ENCODE measurements at places on chromosomes 6 and 20. TPM values are rescaled to one million over a fixed set of nuclear protein-coding genes. Genes with fewer than 3 reads are reported as not detected.

DNA sequence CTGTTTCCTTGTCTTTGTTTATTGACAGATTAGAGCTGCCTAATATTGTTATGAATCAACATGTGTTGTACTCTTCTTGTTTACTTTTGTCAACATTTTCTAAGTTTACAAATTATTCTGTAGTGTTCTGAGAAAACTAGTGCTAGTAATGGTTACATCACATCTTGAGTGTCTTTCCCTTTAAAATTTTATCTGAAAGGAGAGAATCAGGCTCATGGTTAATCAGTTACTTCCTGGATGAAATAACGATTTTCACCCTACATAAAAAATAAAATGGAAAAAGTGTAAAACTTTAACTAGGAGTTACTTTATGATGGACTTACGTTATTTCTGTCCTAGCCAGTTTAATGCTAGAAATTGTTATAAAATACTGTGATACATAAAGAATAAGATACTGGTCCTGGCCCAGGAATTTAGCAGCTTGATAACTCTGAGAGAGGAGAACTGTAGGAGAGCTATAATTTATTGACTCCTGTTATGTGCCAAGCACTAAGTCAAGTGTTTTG, 26.4 kb upstream of the BMP5 start:
- no peaks in the 10 kb centered on the region for H3K27me3 ChIP-seq
- no peak overlapping the region for H3K27ac ChIP-seq
- no peaks in the 10 kb centered on the region for H3K4me1 ChIP-seq
- no peaks in the 10 kb centered on the region for H3K36me3 ChIP-seq
- no peak overlapping the region for H3K4me3 ChIP-seq

- H3K27ac ChIP-seq: no peak overlapping the region
- no peaks in the 10 kb centered on the region for H3K36me3 ChIP-seq
- H3K4me1 ChIP-seq: peaks cover 16% of the 10 kb centered on the region
- peaks cover 40% of the 10 kb centered on the region for H3K27me3 ChIP-seq
Observed at GRCh38 chr20:35598476-35598875, 17.2 kb upstream of the SPAG4 start.

- H3K4me3 ChIP-seq: no peak overlapping the region
- no peaks in the 10 kb centered on the region for H3K27me3 ChIP-seq
- no peaks in the 10 kb centered on the region for H3K36me3 ChIP-seq
- H3K27ac ChIP-seq: no peak overlapping the region
Observed at GRCh38 chr20:39875492-39876110, 813.4 kb downstream of the MAFB start.

DNA sequence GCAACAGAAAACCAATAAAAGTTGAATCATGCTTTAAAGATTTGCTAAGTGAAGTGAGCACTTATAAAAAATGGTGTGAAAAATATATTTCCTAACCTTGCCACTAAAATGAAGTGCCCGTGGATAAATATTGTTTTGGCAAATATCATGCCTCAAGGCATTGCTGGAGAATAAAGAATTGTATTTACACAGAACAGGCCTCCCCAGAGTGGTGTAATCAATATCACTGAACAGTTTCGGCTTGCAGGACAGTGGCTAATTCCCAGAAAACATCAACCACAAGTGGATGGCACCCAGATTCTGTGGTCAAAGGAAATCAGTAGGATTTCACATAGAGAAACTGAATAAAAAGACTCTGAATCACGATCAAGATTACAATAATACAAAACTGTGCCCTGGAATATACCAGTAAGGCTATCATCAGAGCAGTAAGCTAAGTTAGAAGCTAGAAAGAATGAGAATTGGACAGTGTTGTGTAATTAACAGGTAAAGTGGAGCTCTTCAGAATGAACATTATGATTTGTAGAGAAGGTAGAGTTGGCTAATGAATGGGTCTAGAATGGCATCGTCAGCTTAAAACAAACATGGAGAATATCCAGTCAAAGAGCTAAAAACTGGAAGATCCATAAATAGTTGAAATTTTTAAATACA, 1026.9 kb upstream of the ADGRB3 start:
- no peak for DNase-seq
- H3K4me3 ChIP-seq: no peak overlapping the region
- H3K36me3 ChIP-seq: no peaks in the 10 kb centered on the region
- no peak overlapping the region for H3K27ac ChIP-seq
- no peaks in the 10 kb centered on the region for H3K27me3 ChIP-seq
- H3K4me1 ChIP-seq: no peaks in the 10 kb centered on the region

GRCh38 chr6:1475174-1475573, 85.8 kb downstream of the FOXF2 start:
- H3K36me3 ChIP-seq: no peaks in the 10 kb centered on the region
- H3K4me3 ChIP-seq: no peak overlapping the region
- no peak for DNase-seq
- no peak overlapping the region for H3K27ac ChIP-seq
- H3K4me1 ChIP-seq: no peaks in the 10 kb centered on the region

- H3K36me3 ChIP-seq: no peaks in the 10 kb centered on the region
- H3K27ac ChIP-seq: no peak overlapping the region
- peaks cover 22% of the 10 kb centered on the region for H3K4me1 ChIP-seq
- no peak overlapping the region for H3K4me3 ChIP-seq
- no peak for DNase-seq
- no peaks in the 10 kb centered on the region for H3K27me3 ChIP-seq
Observed at GRCh38 chr6:14353798-14354197, 236.2 kb downstream of the CD83 start.

- no peak overlapping the region for H3K27ac ChIP-seq
- no peaks in the 10 kb centered on the region for H3K36me3 ChIP-seq
Observed at GRCh38 chr6:38020593-38020992, 201.1 kb downstream of the ZFAND3 start.

GRCh38 chr6:125947615-125948014, 9.0 kb upstream of the HINT3 start:
- DNase-seq: no peak
- no peaks in the 10 kb centered on the region for H3K36me3 ChIP-seq
- peaks cover 3% of the 10 kb centered on the region for H3K27me3 ChIP-seq
- no peak overlapping the region for H3K27ac ChIP-seq
- no peaks in the 10 kb centered on the region for H3K4me1 ChIP-seq
- H3K4me3 ChIP-seq: no peak overlapping the region

- H3K36me3 ChIP-seq: no peaks in the 10 kb centered on the region
- no peaks in the 10 kb centered on the region for H3K27me3 ChIP-seq
- no peaks in the 10 kb centered on the region for H3K4me1 ChIP-seq
- no peak overlapping the region for H3K4me3 ChIP-seq
Observed at GRCh38 chr6:62102387-62102786, 183.6 kb downstream of the KHDRBS2 start.

GRCh38 chr20:33843854-33844253, 32.7 kb downstream of the CHMP4B start:
- H3K27ac ChIP-seq: peak overlapping the region; percentile 44
- H3K4me1 ChIP-seq: peaks cover 56% of the 10 kb centered on the region
- H3K4me3 ChIP-seq: no peak overlapping the region
- DNase-seq: peak; percentile 35
- H3K27me3 ChIP-seq: no peaks in the 10 kb centered on the region
- H3K36me3 ChIP-seq: no peaks in the 10 kb centered on the region

DNA sequence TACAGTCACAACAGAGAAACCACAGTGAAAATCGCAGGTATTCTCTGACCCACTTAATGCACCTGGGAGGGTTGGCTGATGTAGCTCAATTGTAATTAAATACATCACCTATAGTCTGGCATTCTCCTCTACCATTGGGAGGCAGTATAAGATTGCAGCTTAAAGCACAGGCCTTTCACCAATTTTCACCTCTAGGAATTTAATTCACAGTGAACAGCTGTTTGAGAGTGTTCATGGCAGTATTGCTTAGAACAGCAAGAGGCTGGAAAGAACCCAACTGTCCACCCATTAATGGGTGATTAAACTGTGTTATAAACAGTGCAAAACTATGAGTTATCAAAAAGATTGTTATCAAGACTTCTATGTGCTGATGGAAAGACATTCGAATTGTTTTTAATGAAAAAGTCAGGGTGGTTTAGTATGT, 2.0 kb downstream of the EDEM2 start:
- peak overlapping the region; percentile 70 for H3K27ac ChIP-seq
- H3K4me3 ChIP-seq: peak overlapping the region; percentile 2
- peaks cover 33% of the 10 kb centered on the region for H3K4me1 ChIP-seq
- no peaks in the 10 kb centered on the region for H3K27me3 ChIP-seq

- no peak for DNase-seq
- H3K4me1 ChIP-seq: peaks cover 5% of the 10 kb centered on the region
- H3K27me3 ChIP-seq: no peaks in the 10 kb centered on the region
- no peak overlapping the region for H3K4me3 ChIP-seq
Observed at GRCh38 chr20:34952671-34953070, 2.9 kb downstream of the GSS start.

DNA sequence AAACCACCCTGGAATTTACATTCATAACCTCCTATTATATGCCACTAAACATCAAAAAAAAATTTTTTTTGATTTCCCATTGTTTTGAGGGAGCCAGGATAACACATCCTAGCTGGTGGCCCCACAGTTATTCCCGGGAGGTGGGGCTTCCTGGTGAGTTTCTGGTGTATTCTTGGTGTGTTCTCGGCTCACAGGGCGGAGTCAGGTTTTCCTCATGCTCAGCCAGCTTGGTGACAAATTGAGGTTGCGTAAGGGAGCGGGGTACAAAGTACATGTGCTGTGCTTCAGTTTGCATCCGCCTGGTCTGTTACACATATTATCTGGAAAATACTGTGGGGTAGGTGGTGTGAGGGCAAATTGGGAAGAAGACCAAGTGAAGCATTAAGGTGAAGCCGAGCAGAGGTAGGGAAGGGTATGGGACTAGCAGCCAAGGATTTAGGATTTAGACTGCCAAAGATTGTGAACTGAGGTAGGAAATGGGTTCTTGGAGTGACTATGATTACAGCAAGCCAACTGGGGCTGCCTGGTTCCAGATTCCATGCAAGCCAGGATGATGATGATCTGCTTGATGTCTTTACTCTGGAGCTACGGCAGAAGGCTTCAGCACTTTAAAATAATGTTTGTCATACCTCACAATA, 46.2 kb upstream of the EEF1A1 start:
- no peaks in the 10 kb centered on the region for H3K36me3 ChIP-seq
- H3K4me1 ChIP-seq: no peaks in the 10 kb centered on the region
- no peak overlapping the region for H3K4me3 ChIP-seq

DNA sequence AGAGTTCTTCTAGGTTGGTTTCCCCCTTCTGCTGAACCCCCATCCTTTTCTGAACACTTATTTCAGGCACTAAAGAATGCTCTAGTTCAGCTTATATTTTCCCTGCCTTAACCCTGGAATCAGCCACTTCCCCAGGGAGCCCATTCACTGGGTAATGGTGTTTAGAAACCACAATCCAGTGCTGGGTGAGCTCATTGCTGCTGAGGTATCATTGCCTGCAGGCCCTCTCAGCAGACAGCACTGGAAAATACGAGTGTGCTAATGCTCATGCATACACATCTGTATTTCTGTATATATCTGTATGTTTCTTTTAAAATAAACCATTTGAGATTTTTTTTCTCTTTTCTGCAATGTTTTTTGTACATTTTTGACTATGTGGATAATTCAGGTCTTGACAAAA, 27.0 kb downstream of the OSBPL2 start:
- no peak for DNase-seq
- H3K27me3 ChIP-seq: no peaks in the 10 kb centered on the region
- H3K36me3 ChIP-seq: no peaks in the 10 kb centered on the region
- no peak overlapping the region for H3K4me3 ChIP-seq
- H3K4me1 ChIP-seq: no peaks in the 10 kb centered on the region

DNA sequence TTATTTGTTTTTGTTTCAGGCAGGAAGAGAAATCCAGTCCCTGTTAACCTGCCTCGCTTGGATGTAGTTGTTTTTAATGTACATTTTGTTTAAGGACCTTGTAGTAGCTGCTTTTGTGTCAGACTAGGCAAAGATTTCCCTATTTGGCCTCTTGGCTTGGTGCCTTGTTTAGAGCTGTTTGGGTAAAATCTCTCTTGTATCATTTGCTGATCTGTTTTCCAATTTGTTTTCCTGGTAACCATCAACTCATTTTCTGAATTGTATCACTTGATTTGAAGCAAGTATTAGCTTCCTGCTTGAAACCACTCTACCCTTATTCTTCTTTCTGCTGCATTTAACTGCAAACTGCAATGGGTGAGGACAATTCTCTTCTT, 160.7 kb downstream of the ZFAND3 start:
- H3K27ac ChIP-seq: no peak overlapping the region
- peaks cover 21% of the 10 kb centered on the region for H3K4me1 ChIP-seq
- no peak overlapping the region for H3K4me3 ChIP-seq
- H3K27me3 ChIP-seq: no peaks in the 10 kb centered on the region
- H3K36me3 ChIP-seq: no peaks in the 10 kb centered on the region
- DNase-seq: no peak

DNA sequence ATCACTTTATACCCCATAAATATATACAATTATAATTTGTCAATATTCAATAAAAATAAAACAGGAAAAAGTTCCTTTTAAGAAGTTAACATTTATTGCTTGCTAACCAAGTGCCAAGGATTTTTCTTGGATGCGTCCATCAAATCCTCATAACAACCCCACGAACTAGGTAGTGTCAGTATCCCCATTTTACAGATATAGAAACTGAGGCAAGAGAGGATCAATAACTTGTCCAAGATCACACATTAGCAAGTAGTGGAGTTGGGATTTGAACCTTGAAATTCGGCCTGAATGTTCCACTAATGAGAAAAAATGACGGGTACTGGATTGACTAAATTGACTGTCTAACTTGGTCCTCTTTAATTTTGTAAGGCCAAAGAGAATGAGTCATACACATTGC, 5.7 kb upstream of the L3MBTL3 start:
- peaks cover 2% of the 10 kb centered on the region for H3K4me1 ChIP-seq
- no peaks in the 10 kb centered on the region for H3K27me3 ChIP-seq
- no peak overlapping the region for H3K27ac ChIP-seq
- DNase-seq: no peak

- no peaks in the 10 kb centered on the region for H3K36me3 ChIP-seq
- H3K4me1 ChIP-seq: peaks cover 9% of the 10 kb centered on the region
- H3K4me3 ChIP-seq: no peak overlapping the region
- H3K27me3 ChIP-seq: no peaks in the 10 kb centered on the region
- H3K27ac ChIP-seq: no peak overlapping the region
Observed at GRCh38 chr6:134628154-134628553, 310.2 kb upstream of the SGK1 start.

- no peaks in the 10 kb centered on the region for H3K36me3 ChIP-seq
- H3K4me1 ChIP-seq: peaks cover 11% of the 10 kb centered on the region
- no peak overlapping the region for H3K27ac ChIP-seq
- no peak overlapping the region for H3K4me3 ChIP-seq
- H3K27me3 ChIP-seq: no peaks in the 10 kb centered on the region
Observed at GRCh38 chr6:16177881-16178280, 49.0 kb downstream of the MYLIP start.

CDK5RAP1 gene
- polyA plus RNA-seq: 60.5 TPM

XKR7 gene
- polyA plus RNA-seq: 0.12 TPM

RPRD1B gene
- 6.0 TPM for polyA plus RNA-seq

CD164 gene
- 108 TPM for polyA plus RNA-seq

PHACTR3 gene
- not detected for polyA plus RNA-seq

HLA-DRA gene
- 4,999 TPM for polyA plus RNA-seq

ADGB gene
- polyA plus RNA-seq: not detected

SH3BGRL2 gene
- polyA plus RNA-seq: 0.23 TPM

Data from B cell (primary cell).